Activated T-helper 1 cell treated with Interleukin-2 at 50 U/mL for 16 hours (primary cell): ENCODE measurements at places on chromosomes 7 and 10.

GRCh38 chr7:129771928-129772479 lies 160.5 kb downstream of the NRF1 start:
- no peak for DNase-seq

DNA sequence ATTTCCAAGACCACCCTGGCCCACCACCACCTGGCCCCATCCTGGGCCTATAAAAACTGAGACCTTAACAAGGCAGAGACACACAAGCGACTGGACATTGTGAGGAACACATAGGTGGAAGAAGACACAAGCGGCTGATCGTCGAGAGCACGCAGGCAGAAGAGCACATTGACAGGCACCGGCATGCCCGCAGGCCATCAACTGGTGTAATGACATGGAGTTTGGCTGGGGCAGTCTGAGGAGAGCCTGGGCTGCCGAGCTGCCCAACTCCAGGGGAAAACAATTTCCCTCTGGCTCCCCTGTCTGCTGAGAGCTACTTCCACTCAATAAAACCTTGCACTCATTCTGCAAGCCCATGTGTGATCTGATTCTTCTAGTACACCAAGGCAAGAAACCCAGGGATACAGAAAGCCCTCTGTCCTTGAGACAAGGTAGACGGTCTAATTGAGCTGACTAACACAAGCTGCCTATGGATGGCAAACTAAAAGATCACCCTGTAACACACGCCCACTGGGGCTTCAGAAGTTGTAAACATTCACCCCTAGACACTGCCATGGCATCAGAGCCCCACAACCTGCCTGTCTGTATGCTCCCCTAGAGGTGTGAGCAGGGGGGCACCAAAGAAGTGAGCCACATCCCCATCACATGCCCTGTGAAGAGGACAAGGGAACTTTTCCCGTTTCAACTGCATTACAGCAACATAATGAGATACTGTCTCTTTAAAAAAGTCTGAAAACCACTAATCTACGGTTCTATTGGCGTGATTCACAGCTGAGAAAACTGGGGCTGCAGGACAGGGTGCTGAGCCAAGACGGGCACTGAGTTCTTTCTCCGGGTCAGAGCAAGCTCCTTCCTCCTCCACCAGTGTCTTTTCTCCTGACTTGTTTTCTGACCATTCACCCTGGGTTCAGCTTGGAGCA lies 18.5 kb upstream of the TNS3 start:
- DNase-seq = no peak

GRCh38 chr10:5293691-5294550 lies 70.8 kb upstream of the UCN3 start:
- DNase-seq = peak; percentile 50

- DNase-seq = no peak
Observed at GRCh38 chr10:100186253-100187212, 704 bp upstream of the ERLIN1 start.

- no peak for DNase-seq
Observed at GRCh38 chr7:117848941-117849340, 24.3 kb downstream of the CTTNBP2 start.

- no peak for DNase-seq
Observed at GRCh38 chr7:112233048-112233697, 26.7 kb downstream of the ZNF277 start.

DNA sequence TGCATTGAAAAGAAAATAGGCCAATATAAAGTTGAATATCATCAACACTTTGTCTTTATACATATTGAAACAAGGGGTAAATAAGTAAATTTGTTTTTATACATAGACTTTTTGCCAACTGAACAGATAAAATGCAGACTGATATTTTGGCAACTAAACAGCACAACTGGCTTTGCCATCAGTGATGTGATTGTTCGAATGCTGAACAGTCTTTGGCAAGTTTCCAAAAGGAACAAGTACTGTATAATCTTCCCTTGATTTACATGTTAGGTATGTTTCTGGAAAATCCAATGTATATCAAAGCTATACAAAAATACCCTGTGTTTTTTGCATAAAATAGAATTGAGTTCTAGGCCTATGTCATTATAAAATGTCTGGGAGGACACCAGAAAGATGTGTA lies 18.2 kb upstream of the ANKRD1 start:
- DNase-seq = no peak

- DNase-seq = no peak
Observed at GRCh38 chr10:121041499-121041898, 190.3 kb downstream of the WDR11 start.

GRCh38 chr7:152335900-152336571 lies 99.8 kb downstream of the KMT2C start:
- no peak for DNase-seq

DNA sequence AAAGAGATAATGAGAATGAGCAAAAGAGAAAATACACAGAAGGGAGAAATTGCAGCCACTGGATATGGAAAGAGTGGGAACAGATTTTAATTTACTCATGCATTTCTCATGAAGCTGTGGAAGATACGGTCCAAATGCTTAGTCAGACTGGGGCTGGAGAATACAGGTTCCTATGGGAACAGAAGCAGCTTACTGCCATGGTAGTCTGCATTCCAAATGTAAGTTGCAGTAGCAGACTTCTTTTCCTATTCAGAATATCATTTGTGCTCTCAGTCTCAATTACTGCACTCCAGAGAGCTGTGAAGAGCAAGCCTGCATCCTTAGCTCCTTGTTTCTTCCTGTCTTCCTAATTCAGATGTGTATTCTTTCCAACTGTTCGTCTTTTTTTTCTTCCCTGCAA lies 190.8 kb upstream of the TMEM196 start:
- DNase-seq = no peak

DNA sequence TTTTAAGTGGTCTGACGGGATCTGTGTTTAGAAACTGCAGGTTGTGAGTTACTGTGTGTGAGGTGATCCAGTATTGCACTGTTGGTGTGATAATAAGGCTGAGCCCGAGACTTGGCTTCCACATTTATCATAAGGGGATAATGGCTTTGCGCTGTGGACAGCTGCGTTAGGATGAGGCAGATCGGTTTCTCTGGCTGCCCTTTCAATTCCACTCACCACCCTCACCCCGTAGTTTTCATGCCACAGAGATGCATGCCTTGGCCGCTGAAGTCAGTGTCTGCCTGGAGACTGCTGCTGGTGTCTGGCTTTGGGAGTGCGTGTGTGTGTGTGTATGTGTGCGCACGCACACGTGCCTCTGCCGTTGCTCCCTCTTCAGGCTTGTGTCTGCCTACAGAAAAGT lies 273.0 kb downstream of the CCDC3 start:
- no peak for DNase-seq

- no peak for DNase-seq
Observed at GRCh38 chr7:142391191-142391992, 133.5 kb upstream of the PRSS58 start.

GRCh38 chr10:74145133-74145532 lies 5.5 kb downstream of the AP3M1 start:
- no peak for DNase-seq

DNA sequence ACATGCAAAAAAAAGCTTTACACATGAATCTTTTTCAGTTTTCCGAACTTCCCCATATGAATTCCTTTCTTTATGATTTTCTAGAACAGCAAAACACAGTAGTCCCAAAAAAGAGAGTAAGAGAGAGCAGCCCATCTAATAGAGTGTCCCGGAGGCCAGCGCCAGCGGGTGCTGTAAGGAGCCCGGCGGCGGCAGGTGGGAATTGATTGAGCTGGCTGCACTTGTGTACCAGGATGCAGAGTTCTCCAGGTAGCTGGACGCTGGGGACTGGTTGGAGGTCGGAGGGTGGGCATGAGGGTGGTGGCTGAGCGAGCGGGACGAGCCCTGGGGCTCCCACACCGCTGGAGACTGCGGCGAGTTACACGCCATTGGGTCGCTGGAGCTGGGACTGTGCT lies 4.0 kb downstream of the DLX5 start:
- DNase-seq = no peak

DNA sequence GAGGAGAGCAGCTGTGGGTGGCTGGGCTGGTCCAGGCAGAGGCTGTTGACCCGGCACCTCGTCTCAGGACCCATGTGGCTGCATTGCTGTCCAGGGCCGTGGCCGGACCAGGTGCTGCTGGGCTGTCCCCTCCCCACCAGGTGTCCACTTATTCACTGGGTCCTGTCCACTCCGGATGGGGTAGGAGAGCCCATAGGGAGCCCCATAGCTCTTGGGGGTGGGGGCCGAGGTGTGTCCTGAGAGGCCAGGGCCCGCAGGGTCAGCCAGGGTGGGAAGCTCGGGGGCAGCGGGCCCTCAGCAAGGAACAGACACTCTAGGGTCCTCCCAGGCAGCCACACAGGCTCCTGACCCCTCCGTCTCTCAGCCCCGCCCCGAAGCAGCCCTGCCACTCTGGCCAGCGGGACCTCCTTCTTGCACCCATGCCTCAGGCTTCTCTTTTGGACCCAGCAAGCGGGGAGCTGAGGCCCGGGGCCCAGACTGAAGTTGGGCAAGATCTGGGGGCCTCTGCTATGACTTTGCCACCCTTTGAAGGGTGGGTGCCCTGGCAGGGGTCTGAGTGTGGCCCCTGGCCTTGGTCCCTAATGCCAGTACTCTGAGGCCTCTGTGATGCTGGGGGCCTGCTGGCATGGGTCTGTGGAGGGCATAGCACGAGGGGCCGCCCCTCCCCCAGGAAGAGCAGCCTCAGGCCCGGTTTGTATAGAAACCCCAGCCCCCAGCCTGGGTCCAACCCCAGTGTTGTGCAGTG lies 86.4 kb downstream of the NKX6-2 start:
- no peak for DNase-seq

GRCh38 chr10:79229071-79229541 lies 118.2 kb upstream of the PPIF start:
- DNase-seq = no peak

DNA sequence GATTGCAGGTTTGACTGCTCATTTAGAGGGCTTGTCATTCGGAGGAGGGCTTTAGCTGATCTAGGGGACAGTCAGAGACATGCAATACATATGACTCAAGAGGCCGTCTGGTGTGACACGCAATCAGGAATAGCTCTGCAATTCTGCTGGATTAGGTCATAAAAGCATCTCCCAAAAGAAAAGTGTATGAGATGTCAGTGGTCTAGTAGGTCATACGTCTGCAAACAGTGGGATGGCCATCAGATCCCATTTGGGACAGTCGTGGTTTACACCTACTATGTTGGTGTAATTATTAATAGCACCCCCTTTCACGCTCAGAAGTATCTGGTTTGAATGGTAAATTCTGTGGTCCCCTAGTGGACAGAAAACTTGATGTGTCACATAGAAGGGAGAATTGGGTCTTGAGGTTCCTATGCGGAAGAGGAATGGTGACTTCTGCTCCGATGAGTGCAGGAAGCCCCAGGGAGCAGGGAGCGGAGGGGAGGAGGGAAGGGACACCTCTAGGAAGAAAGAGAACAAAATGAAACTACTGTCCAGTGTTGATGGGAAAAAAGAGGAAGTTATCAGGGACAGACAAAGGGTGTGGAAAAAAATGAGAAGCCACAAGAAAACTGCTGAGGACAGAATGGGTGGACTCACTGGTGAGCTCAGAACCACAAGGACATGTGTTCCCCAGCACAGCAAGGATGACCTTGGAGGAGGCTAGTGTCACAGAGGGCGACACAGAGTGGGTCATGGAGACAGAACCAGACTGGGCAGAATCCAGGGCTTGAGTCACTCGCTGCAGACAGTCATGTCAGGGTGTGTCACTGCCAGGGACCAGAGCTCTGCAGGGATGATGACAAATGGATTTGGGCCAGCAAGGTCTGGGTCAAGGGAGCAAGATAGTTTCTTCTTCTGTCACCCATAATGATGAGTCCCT lies 59.9 kb downstream of the MAP3K8 start:
- DNase-seq = no peak

DNA sequence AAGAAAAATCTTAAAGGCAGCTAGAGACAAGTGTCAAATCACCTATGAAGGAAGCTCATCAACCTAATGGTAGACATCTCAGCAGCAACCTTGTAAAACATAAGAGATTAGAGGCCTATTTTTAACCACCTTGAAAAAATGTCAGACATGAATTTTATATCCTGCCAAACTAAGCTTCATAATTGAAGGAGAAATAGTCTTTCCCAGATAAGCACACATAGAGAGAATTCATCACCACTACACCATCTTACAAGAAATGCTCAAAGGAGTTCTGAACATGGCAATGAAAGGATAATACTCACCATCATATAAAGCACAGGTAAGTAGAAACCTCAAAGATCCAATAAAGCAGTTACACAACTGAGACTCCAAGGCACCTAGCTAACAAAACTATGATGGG lies 156.5 kb downstream of the ZEB1 start:
- DNase-seq = no peak

DNA sequence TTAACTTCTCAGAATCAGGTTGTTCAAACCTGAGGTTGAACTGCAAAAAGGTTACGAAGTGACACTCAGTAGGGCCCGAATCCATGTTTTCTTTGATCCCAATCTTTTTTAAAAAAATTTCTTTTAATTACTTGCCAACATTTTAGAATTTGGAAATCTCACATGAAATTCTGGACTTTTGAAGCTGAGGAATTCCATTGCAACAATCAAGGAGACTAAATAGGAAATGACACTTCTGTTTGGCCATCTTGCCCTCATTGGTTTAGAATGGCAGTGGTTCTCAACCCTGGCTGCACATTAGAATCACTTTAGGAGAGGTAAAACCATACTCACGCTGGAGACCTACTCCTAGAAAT lies 471 bp upstream of the TOMM7 start:
- DNase-seq = no peak

- no peak for DNase-seq
Observed at GRCh38 chr7:27442455-27442854, 199.9 kb downstream of the EVX1 start.

DNA sequence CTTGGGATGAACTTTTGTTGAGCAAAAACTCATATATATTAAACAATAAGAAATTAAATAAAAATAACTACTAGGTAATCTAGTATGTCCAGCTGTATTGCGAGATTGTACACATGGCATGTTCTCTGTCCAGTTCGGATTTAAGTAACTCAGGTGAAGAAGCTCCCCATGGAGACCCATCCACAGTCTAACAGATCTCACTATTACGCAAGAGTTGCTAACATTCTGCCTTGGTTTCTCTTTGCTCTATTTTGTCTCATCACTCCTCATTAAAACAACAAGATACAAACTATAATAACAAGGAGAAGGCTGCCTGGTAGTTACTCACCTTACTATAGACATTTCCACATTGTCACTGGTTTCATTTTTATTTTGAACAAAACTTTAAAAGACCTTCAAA lies 1372.3 kb upstream of the CELF2 start:
- no peak for DNase-seq

- no peak for DNase-seq
Observed at GRCh38 chr7:151248346-151249033, at the start of gene SMARCD3. TSS of gene SMARCD3 (minus strand) at chr7:151248694. CDS start at chr7:151248562, 132 bp downstream.

DNA sequence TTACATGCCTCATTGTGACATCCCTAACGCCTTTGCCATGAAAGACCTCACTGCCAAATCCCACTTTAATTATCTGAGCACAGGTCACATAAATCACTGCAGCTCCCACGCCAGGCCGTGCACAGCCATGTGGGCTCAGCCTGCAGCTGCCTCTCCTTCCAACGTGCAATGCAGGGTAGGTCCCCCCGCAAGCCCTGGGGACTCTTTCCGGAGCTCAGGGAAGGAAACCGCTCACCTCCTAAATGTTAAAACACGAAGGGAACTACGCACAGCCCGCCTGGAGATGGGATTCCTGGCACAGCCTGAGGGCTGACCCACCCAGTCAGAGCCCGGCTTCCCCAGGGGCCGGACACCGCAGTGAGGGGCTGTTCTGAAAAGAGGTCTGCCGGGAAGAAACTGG lies 128.0 kb downstream of the MAD1L1 start:
- no peak for DNase-seq
